Urothelium cell line (cell line): ENCODE measurements at places on chromosomes 13 and 19.

- no peak for DNase-seq
Measured at GRCh38 chr19:33139165-33139564, 7.3 kb downstream of the WDR88 start.

- no peak for DNase-seq
Measured at GRCh38 chr13:100604918-100605710, 16.5 kb upstream of the GGACT start.

GRCh38 chr19:56076498-56076897 is 44.6 kb downstream of the ZNF787 start:
- peak; percentile 58 for DNase-seq

- no peak for DNase-seq
Measured at GRCh38 chr19:5050067-5050656, 81.2 kb downstream of the KDM4B start.

DNA sequence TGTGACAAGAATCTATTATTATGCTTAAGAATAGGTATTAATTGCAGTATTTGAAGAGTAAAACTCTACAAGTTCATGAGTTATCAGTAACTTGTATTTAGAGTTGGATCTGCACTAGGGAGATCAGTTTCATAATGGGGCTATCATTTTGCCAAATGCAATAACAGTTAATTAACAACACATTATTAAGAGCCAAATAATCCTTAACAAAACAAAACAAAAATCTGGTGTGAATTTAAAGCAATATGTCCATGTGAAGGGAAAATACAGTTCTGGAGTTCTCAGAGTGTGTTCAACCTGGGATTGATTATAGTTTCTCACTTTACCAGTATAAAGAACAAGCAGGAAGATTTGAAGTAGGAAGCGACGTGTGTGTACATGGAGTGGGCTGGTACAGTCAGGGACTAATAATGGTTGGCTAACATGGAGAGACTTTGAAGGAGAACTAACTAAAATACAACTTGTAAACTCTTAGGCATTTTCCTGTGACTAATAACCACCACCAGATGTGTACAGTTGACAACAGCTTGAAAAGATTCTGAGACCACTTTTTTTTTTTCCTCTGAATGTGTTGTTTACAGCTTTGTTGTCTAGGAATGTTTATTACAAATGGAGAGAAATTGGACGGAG is 58.5 kb downstream of the POSTN start:
- DNase-seq, result no peak

DNA sequence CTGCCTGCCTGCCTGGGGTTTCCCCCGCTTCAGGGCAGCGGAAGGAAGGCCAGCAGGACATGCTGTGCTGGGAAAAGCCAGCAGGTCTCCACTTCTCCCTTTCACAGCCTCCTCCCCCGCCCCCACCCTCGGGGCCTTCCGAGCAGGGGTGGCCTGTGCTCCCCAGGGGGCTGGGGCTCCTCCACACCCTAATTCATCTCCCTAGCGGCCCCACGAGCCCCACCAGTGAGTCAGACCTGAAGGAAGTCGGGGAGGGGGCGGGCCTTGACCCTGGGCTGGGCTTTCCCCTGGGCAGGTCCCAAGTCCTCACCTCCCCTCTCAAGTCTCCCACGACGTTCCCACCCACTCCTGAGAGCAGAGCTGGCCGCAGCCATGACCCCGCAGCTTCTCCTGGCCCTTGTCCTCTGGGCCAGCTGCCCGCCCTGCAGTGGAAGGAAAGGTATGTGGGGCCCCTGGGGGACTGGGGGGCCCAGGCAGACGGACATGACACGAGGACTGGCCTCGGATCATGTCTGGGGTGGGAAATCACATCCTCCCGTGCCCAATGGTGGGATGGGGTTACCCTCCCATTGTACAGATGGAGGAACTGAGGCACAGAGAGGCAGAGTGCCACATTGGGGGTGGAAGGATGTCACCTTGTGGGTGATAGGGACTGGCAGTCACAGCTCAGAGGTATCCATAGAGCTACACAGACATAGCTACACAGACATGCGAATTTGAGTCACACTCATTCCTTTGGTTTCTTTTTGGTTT is at the start of gene EBI3:
TSS of gene EBI3 (plus strand) at position 345 of the 753 bp plus-strand sequence. CDS start at position 373, 28 bp downstream.
- DNase-seq, result peak; percentile 57
